ENCODE measurements at places on chromosomes 13 and 19.
A peak's percentile ranks its signal among the peaks of the same experiment; 100 is the strongest.

- no peak for DNase-seq
These were observed 157.5 kb downstream of the DNAJC15 start for GRCh38 chr13:43180837-43181236.

DNA sequence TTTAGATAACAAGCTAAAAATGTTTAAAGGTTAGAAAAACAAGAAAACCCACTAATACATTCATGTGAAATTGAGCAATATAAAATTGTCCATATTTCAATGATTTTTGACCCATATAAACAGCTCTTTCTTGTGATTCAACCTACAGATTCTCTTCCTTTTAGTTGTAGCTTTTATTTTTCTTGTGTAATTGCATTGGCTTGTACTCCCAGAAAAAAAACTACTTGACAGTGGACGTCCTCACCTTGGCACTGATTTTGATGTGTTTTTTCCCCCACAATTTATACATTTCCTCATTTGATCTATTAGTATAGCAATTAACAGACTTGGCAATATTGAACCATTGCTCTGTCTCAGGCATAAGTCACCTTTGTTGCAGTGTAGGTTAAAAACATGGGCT lies 4.7 kb downstream of the CCDC194 start:
- no peak for DNase-seq

GRCh38 chr19:47742634-47743033 lies 2.7 kb upstream of the NOP53 start:
- no peak for DNase-seq

GRCh38 chr19:49614096-49614833 lies 23.3 kb downstream of the PRR12 start:
- peak; percentile 96 for DNase-seq

DNA sequence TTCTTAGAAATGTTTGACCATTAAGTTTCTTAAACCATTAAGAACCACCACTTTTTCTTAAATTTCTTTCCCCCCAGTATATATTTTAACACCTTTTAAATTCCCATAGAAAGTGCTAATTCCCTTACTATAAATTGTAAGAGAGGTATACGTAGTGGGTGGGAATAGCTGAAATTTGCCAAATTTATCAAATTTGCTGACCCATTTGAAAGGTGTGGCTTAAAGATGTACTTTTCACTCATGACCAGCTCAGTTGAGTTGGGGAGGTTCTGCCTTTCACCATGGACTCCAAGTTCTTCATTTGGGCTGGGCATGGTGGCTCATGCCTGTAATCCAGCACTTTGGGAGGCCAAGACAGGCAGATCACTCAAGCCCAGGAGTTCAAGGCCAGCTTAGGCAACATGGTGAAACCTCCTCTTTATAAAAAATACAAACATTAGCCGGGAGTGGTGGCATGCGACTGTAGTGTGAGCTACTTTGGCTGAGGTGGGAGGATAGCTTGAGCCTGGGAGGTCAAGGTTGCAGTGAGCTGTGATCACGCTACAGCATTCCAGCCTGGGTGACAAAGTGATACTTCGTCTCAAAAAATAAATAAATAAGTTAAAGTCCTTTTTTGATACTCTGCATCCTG lies 133.2 kb downstream of the MRPL57 start:
- no peak for DNase-seq

- no peak for DNase-seq
These were observed 75.3 kb upstream of the SCEL start for GRCh38 chr13:77460195-77460594.

GRCh38 chr19:47063874-47064273 lies 15.4 kb upstream of the TMEM160 start:
- DNase-seq: no peak

- DNase-seq: peak; percentile 51
These were observed 108.2 kb downstream of the EDNRB start for GRCh38 chr13:77810430-77810829.

DNA sequence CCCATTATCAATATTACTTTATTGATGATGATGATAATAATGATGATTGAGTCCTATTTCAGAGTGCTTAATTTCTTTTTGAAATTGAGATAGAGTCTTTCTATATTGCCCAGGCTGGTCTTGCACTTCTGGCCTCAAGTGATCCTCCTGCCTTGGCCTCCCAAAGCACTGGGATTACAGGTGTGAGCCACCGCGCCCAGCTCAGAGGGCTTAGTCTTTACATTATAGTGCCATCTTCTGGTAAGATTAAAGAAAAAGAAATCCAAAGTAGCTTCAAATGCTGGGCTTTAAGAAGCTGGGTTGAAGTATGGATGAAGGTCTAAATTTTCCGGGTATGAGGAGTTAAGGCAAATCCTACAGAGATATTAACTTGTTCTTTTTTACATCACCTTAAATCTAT lies 3.4 kb upstream of the ZNF333 start:
- DNase-seq: peak; percentile 51

GRCh38 chr13:44872751-44873150 lies 116.5 kb downstream of the NUFIP1 start:
- no peak for DNase-seq

GRCh38 chr13:23934520-23934919 lies 37.2 kb upstream of the C1QTNF9B start:
- no peak for DNase-seq

DNA sequence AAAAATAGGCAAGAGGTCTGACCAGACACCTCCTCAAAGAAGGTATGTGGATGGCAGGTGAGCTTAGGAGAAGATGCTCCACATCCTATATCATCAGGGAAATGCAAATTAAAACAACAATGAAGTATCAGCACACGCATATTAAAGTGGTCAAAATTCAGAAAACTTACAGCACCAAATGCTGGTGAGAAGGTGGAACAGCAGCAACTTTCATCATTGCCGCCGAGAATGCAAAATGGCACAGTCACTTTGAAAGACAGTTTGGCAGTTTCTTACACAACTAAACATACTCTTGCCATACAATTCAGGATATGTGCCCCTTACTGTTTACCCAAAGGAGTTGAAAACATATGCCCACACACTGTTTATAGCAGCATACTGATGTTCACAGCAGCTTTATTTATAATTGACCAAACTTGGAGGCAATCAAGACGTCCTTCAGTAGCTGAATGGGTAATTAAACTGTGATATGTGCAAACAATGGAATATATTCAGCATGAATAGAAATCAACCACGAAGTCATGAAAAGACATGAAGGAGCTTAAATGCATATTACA lies 22.5 kb downstream of the OR10H4 start:
- DNase-seq: no peak

DNA sequence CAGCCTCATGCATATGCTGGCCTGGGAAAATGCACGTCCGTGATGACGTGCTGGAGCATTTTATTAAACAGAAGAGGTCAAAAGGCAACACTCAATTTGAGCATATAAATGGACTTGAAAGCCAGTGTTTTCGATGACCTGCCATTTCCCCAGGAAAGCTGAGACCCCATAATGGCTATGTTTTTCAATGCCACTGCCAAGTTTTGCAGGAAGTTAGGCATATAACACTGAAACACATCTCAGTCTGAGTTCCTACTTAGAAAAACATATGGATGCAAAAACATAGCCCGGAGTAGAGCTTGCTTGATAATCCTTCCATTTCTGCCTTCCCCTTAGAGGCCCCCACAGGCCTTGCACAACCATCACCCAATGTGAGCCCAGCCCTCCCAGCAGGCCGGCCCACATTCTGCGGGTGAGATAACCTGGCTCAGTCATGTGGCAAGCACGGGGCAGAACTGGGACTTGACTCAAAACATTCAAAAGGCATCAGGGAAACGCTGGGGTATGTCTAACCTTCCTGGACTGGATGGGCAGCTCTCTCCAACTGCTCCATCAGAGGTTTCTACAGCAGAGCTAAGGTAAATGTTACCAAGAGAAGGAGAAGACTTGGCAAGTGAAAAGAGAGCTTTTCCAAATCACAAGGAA lies 24.9 kb downstream of the EPS15L1 start:
- peak; percentile 76 for DNase-seq

DNA sequence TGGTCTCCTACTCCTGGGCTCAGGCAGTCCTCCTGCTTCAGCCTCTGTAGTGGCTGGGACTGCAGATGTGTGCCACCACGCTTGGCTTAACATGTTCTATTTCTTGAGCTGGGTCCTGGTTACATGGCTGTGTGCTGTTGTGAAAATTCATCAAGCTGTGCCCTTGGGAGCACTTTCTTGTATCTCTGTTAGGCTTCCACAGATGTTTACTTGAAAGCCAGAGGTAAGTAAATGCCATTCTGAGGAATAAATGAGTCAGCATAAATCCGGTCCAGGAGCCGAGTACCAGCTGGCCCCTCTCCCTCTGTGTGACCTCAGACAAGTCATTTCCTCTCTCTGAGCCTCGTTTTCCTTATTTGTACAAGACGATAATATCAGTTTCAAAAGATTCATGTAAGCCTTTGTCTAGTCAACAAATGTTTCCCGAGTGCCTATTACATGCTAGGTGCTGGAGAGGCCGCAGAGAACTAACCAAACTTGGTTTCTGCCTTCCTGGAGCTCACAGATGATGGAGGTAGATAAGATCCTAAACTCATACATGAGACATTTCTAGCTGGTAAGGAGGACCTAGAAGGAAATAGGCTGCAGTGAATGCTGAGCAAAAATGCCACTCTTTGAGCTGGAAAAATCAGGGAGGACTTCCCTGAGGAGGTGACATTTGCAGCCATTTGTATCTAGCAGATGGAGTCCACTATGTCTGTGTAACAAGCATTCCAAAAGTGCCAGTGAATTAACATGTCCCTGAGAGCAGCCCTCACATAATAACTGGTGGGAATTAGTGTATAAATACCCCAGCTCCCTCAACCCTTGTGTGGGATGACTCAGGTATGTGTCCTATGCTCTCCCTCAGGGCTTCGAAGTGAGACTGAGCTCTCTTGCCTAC lies 2.7 kb upstream of the RASAL3 start:
- peak; percentile 71 for DNase-seq

- peak; percentile 27 for DNase-seq
These were observed 11.5 kb upstream of the ACOD1 start for GRCh38 chr13:76936763-76937162.

DNA sequence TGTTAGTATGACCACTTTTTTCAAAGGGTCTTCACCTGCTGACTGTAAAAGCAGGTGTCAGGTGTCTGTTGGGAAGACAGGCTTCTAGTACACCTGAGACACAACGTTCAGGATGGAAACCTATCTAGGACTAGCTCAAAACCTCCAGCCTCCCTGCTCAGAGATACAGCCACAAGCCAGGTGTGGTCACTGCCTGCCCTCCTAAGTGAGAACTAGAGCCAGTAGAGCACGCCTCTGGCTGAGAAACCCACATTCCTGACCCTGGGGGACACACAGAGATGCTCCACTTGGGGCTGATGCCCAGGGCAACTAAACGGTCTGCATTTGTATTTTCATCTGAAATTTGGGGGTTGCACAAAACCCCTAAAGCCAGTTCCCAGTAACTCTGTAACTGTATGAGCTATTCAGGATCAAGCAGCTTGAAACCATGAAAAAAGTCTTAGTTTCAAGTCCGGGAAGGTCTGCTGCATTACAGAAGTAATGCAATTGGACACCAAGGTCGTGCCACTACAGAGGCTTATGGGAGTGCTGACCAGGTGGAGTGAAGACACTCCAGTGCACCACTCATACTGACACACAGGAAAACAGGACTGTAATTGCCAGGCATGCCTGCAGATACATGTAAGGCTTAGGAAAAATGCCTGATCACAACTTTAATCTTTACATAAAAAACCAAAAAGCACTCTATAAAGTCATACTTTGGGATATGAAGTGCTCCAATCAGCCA lies 27.8 kb downstream of the ANKRD10 start:
- no peak for DNase-seq

DNA sequence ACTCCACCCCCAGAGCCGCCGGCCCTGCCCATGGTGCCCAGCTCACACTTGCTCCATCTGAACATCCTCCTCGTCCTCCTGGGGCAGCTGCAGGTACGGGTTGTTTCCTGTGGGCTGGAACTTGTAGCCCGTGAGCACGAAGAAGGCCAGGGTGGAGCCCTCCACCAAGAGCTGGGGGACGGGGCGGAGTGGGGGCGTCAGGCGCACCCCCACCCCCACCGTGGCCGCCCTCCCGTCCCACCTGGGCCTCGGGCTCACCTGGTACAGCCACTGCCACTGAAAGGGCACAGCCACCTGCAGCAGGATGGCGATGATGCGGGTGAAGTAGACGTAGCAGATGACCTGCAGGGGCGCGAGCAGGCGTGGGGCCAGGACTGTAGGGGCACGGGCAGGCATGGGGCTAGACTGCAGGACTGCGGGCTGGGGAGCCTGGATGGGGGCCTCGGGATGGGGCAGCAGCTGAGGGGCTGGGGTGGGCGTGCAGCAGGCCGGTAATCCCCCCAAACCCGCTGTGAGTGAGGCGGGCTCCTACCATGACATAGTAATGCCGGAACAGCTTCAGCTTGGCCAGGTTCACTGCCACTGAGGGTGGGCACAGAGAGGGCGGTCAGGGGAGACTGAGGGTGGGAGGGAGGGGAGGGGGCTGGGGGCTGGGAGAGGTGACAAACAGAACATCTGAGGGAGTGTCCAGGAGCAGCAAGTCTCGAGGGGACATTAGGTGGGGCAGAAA lies 6.3 kb downstream of the GPR108 start:
- DNase-seq: no peak

Data from ELR (cell line).